NCI-H446 treated with DMSO at 0.1 percent for 48 hours (cell line): ENCODE measurements at places on chromosomes 12 and 14.

DNA sequence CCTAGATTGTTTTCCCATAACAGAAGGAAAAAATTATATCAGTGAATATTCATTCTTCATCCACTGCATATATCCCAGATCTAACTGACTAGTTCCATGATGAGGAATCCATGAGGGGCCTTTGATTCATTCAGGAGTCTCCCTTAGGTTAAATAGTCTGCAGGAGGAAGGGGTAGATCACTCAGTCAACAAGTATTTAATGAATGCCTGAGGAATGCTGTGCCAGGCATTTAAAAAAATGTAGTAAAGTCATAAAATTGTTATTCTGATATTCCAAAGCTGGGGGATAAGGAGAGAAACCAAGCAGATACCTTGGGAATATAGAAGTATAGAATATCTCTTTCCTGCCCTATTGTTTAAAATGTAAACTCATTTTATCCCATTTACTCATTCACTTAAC is 216.2 kb upstream of the CAND1 start:
- DNase-seq: no peak

DNA sequence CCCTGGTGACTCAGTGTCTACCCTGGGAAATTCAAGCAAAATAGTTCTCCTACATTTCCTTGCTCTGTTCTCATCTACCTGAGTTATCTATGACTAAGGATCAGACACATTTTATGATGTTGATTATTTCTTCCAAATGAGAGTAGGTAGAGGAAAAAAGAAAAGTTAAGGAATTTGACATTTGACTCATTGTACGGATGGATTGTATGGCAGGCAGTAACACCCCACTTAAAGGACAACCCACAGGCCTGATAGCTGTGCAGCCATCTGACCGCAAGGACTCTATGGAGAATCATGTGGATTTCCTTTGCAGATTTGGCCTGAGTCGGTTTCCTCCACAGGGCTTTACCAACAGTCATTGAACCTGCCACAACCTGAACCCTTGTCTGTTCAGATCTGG is 540.3 kb downstream of the BCL11B start:
- DNase-seq: no peak

DNA sequence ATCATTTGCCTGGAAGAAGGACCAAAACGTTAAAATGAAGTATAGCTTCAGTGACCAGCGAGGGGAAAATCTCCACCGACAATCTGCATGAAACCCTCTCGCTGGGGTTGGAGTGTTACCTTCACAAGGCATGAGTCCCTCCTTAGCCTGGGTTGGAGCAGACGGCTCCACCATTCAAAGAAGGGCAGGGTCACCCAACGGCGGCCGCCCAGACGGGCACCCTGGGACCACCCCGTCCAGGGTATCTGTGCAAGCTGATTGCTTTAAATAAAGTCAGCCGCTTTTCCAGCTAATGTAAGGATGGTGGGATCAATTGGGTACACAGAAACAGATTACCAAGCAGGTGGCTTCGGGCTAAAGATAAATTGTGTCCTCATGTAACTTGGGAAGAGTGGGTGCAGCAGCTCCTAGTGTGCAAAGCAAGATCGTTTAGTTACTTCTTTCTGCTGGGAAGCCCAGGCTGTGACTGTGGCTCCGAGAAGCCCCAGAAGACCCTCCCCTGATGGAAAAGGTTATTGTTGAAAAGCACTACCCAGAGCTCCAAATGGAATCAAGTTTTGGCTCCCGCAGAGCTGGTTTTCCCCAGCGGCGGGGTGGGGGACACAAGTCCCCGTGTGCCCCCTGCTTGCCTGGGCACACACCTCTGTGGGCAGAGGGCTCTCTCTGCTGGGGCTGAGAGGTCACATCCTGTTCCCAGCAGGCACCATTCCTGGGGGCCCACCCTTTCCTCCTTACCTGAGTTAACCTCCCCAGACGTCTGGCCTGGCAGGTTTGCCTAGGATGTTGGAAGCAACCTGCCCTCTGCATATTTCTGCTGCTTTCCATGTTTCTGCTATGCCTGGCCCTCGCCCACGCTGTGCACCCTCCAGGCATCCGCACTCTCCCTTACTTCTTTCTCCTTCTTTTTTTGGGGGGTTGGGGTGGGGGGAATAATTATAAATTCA is 318.6 kb upstream of the DIO3 start:
- DNase-seq: no peak

DNA sequence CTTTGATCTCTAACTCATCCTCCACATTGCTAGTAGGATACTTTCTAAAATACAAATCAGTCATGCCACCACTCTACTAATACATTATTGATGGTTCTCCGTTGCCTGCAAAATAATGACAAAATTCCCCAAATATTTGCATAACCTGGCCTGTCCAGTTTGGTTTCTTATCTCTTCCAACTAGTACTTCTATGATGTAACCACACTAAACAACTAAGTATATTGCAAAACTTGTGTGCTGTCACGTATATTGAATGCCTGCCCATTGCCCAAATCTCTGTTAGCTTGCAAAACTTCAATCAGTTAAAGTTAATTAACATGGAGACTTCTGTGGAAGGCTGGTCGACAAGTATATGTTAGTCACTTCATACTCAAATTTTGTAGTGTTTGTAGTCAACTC is 6.5 kb downstream of the OR6C74 start:
- no peak for DNase-seq
